Activated naive CD4-positive, alpha-beta T cell treated with Interleukin-2 at 50 U/mL for 16 hours (primary cell): ENCODE measurements at places on chromosomes 5 and 9.

DNA sequence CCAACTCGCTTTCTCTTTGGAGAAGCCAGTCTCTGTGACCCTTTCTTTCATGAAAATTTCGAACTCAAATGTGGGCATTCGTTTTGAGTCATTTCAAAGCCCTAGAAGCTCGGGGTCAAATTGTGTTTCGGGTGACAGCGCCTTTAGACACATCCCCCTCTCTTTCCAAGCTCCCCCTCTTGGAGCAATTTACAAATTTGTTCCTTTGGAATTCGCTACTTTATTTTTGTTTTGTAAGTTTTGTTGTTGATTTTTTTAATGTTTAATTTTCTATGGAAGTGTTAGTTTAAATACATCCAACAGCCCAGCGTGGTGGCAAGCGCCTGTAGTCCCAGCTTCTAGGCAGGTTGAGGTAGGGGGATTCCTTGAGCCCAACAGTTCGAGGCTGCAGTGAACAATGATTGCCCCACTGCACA is 4.6 kb upstream of the BARX1 start:
- no peak for DNase-seq

- DNase-seq = no peak
These were observed 12.6 kb downstream of the PDE6A start for GRCh38 chr5:149931992-149932436.

GRCh38 chr5:127969002-127969401 is 114.6 kb upstream of the SLC12A2 start:
- no peak for DNase-seq

DNA sequence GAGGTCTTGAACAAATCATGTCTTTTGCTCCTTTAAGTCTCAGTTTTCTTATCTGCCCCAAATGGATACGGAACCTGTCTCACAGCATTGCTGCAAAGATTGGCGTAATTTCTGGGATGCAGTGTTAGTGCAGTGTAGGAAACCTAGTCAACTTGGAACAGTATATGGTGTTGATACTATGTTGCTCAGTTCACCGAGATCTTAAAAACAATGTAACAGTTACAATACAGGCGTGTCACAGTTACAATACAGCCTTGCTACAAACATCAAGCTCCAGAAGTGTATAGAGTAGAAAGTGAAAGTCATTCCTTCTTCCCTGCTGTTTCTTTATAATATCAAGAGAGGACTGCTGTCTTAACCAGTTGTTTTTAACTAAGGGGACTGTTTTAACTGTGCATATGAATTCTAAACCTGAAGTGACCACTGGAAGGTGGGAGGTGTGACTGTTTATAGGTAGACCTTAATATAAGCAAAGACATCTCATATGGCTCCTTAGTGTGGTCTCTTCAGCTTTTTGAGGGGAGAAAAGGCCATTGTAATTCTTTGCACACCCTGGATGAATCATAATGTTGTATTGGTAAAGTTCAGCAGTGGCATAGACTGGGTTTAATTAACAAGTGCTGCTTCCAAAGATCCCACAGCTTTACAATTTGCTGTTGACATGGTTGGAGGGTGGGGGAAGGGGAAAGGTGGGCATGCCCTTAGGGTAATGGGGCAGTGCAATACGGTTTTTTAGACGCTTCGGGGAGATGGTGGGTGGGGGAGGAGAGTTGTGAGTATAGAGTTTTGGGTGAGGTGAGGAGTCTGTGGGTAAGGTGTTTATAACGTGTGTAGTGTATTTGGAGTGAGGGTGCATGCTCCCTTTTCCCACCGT is 12.9 kb downstream of the PRRC2B start:
- peak; percentile 16 for DNase-seq

DNA sequence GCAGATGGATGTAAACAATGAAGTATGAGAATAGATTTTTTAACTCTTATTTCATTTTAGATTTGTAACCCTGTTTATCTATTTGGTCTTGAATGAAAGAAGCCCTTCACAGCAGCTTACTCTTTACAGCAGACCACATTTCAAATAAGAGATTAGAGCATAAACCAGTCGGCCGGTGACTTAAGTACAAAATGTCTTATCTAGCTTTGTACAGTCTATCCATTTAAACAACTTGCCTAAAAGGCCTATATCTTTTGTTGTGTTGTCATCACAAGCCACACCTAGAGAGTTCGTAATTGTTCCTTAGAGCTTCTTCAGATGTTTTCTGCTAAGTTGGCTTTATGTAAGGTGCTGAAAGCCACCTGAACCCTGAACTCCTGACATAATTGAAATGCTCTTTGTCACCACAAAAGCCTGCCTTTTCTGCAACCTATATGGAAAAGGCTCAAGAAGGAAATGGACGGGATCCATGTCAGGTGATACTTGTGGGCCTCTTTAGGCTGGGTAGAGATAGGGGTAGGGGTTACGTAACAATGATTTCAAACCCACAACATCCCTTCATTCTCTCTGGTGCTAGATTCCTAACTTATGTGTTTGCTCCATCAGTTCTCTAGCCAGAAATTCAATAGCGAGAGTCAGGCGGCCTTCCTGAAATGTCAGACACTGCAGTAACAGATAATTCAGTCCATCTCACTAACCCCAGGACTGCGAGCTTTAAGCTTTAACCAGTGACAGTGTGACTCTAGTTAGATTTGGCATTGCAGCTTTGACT is 162.5 kb downstream of the CD180 start:
- DNase-seq = no peak

DNA sequence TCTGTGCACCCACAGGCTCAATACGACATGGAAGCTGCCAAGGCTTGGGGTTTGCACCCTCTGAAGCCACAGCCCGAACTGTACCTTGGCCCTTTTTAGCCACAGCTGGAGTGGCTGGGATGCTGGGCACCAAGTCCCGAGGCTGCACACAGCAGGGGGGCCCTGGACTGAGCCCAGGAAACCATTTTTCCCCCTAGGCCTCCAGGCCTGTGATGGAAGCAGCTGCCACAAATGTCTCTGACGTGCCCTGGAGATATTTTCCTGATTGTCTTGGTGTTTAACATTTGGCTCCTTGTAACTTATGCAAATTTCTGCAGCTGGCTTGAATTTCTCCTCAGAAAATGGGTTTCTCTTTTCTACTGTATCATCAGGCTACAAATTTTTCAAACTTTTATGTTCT is 82.3 kb upstream of the LPAR1 start:
- DNase-seq = no peak

DNA sequence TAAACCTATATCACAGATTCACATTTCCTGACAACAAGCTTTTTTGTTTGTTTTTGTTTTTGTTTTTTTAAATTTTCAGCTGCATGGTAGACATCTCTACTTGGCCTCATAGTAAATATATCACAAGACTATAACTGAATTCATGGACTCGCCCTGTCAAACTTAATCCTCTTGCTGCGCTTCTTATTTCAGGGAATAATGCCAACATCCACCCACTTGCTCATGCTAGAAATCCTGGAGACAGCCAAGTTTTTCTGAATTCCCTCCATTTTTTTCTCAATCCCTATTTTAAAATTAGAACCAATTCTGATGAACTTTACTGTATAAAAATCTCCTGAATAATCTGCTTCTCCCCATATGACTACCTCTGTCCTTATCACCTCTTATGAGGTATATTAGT is 283.6 kb upstream of the RPS23 start:
- DNase-seq = no peak

DNA sequence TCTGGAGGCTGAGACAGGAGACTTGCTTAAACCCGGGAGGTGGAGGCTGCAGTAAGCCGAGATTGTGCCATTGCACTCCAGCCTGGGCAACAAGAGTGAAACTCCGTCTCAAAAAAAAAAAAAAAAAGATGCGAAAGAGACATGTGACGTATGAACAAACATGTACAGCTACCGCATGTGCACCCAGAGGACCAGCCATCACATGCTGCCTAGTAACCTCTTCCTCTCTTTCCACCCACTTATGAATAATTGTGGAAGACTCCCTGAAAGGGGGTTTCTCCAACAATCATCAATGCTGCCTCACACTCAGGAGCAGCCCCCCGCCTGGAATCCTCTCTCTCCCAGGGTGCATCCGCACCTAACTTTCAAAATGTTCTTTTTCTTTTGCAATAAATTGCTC is 2.2 kb downstream of the SARDH start:
- DNase-seq = no peak

DNA sequence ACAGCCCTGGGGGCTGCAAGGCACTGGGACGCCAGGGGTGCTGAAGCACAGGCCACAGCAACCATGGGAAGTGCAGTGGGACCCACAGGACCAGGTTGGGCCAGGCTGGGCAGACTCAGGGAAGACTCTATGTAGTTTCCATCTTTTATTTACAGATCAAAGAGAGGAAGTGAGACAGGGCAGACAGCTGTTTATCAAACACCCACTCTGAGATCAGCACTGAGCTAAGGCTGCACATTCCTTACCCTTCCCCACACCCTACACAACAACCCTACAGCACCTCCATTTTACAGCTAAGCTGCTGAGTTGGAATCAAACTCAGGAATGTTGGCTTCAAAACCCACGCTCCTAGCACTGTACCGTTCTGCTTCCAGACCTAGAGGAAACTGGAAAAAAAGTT is 19.8 kb downstream of the BARHL1 start:
- DNase-seq = no peak

DNA sequence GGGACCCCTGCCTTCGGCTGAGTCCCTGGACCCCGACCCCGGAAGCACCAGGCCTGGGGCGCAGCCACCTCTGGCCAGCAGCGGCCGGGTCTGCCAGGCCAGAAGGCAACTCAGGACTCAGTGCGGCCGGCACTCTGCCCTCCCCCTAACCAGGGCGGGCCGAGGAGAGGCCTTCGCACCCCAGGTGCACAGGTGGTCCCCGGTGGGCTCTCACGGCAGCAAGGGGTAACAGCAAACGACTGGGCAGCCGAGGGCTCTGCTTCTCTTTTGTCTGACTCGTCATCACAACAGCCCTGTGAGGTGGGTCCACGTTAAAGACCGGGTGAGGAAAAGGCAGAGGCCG is 20.7 kb upstream of the NOTCH1 start:
- DNase-seq = no peak

DNA sequence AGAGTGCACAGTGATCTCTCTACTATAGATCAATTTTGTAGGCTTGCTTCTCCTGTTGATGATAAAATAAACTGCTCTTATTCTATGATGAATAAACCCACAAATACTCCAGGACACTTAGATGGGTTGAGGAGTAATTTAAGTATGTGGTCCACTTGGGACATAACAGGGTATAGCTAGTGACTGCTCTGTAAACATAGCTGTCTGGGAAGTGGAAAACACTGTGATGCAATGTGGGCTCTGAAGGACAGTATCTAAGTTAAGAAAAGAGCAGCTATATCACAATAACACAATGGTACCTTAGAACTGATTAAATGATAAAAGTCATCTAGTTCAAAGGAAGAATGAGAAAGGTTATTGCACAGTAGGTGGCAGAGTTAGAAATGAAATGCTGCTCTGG is 294.3 kb upstream of the HAPLN1 start:
- DNase-seq = no peak

DNA sequence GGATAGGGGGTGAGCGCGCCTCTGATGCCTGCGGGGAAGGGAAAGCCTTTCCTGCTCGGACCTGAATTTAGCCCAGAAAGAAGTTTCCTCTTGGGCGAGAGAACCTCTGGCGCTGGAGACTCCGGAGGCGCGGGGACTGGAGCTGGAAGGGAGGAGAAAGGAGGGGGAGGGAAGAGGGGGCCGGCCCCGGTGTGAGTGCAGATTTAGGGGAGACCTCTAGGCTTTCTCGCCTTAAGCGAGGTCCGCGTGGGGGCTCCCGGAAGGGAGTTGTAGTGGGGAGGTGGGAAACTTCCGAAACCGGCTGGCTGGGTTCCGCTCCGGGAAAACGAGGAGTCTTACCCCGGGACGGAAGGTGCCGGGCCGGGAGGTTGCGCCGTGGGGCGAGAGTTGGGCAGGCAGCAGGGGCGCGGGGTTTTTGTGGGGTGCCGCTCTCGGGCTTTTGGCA is 1.3 kb downstream of the PCSK5 start:
- DNase-seq = peak; percentile 4

- no peak for DNase-seq
These were observed 138.9 kb upstream of the MSX2 start for GRCh38 chr5:174585472-174585871.

DNA sequence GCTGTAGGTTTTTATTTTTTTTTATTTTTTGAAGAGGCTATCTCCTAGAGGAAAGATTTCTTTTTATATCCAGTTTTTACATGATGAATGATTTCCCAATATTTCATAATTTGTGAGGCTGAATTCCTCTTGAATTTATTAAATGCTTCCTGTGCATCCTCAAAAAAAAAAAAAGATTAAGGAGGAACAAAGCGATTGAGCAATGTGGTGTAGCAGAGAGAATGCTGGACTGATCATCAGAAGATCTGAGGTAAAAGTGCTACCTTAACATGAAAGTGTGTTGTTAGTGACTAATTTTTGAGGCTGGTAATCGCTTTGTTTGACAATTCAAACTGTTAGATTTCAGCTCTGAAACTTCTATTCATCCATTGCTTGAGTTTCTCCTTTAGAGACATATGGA is 125.1 kb downstream of the ESM1 start:
- DNase-seq = no peak

DNA sequence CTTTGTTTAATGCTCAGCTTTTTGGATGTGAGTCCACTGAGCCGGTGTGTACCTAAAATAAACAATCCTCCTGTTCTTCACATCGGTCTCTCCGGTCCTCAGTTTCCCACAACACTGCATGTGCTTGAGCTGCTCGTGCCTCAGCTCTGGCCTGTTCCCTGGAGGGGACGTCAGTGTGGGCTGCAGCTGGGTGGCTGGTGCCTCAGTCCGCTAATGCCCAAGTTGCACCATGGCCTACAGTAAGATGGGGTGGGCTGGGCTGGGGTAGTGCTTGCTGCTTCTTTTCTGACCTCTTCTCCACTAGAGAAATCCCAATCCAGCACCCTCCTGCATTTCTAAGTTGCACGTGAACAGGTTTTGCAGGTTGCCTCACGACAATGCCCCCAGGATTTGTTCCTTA is 595 bp upstream of the BTNL9 start:
- DNase-seq = no peak

DNA sequence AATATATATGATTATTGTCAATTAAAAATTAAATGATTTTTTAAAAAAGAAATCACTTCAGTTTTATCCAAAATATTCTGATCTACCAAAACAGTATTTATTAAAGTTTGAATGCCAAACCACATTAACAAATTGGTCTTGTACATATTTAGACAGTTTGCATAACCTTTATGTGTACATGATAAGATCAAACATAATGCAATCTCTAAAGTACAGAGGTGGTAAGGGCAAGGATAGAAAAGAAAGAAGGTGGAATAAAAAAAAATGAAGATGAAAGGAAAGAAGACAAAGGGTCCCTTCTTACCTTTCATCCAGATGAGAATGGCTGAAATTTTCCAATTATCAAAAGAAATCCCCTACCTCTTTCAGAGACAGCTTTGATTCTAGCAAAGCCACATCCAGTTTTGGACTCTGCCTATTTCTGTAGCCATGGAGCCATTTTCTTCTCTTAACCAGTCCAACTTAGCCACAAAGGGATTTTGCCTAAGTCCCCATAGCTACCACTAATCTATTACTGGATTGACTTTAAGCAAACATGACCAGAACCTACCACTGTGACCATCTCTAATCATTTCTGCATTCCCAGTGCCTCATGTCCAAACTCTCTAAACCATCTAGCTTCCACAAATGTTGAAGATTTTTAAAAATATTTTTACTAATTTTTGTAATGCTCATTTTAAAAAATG is 133.3 kb upstream of the TRPM3 start:
- no peak for DNase-seq
